ENCODE measurements at places on chromosomes 1 and 21. TPM values are rescaled to one million over a fixed set of nuclear protein-coding genes. Genes with fewer than 3 reads are reported as not detected.

DNA sequence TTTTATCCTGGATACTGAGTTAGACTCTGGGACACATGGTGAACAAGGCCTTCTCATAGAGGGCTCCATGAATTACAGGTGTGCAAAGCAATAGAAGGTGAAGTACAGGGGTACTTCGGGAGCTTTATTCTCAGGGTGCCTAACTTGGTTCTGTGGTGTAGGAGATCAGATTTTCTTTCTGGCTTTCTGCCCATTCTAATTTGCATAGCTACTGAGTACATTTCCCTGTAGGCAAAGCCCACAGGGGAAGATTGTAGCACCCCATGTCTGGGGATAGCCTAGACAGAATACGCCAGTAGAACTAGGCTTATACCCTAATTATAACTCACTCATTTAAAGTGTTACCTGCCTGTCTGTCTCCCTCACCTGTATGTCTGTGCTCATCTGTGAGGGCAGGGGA lies 49.7 kb downstream of the PGM1 start:
- no peak for DNase-seq

The G0S2 gene
- not detected for total RNA-seq

The AXDND1 gene
- 1.7 TPM for total RNA-seq

GRCh38 chr1:51559064-51559500 lies 40.0 kb upstream of the EPS15 start:
- no peak for DNase-seq

- no peak for DNase-seq
Observed at GRCh38 chr1:91724231-91724630, 161.7 kb downstream of the TGFBR3 start.

The PLD5 gene
- 16.1 TPM for total RNA-seq

DNA sequence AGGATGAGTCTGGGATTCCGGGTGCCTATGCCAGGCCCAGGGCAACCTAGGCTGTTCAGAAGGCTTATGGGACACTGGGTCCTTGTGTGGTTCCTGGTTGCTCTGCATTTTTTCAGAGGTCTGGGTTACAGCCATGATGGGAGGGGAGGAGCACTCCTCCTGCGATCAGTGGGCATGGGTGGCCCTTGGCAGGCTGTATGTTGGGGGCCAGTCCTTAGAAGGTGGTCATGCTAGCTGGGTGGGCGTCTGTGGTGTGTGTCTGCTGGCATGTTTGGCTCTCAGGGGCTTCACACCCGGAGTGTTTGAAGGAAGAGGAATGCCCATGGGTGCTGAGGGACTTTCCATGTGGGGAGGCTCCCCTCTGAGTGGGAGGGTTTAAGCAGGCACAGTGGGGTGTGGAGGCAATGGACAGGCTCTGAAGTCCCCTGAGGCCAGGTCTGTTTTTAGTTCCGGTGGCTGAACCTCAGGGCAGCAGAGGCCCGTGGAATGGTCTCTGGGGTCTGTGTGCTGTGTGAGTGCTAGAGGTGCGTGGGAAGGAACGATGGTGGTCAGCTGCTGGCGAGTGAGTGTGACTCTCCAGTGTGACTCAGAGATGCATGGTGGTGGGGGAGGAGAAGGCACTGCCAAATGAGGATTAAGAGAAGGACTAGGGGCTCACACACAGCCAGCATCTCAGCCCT lies 25.3 kb downstream of the CACNA1E start:
- DNase-seq = no peak

DNA sequence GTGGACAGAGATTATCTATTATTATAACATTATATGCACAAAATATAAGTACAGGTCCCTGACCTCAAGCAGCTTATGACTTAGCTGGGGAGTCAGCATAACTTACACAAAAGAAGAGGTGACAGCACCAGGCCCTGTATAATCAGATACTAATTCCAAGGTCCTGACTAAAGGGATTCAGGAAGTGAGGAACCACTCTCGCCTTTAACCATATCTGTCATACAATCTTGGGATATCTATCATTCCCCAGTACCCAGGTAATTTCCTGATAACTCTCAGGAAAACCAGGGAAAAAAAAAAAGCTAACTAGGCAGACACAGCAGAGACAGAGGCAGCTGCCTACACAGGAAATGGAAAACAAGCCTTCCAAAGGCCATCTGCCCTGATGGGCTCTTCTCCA lies 78.5 kb upstream of the CAMK1G start:
- DNase-seq = no peak

Data from MCF 10A (cell line).